ENCODE measurements at places on chromosomes 1 and 21.

DNA sequence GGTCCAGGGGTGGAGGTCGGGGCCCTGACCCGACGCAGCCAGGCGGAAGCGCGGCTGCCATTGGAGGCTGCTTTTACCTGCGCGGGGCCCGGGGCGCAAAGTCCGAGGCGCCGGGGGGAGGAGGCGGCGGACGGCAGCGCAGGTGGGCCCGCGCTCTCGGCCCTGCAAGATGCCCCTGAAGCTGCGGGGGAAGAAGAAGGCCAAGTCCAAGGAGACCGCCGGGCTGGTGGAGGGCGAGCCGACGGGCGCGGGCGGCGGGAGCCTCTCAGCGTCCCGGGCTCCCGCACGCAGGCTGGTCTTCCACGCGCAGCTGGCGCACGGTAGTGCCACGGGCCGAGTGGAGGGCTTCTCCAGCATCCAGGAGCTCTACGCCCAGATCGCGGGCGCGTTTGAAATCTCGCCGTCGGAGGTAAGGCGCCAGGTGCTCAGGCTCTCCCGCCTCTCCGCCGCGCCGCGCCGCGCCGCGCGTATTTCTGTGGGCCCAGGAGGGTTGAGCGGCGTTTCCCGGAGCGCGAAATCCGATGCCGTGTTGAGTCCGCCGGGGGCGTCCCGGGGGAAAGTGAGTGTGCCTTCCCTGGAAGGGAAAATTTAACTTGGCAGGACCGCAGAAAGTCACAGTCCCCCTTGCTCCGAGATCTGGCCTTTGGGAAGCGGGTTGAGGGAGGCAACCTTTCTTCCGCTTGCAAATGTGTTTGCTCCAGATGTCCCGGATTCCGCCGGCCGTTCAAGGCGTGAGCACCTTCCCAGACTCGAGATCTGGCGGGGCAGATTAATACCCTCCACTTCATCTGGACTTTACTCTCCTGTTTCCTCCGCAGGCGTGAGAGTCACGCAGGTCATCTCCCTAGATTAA is at the start of gene GIPC2:
TSS of gene GIPC2 (plus strand) at position 41 of the 853 bp plus-strand sequence. CDS start at position 170, 129 bp downstream.
- no peak for DNase-seq

DNA sequence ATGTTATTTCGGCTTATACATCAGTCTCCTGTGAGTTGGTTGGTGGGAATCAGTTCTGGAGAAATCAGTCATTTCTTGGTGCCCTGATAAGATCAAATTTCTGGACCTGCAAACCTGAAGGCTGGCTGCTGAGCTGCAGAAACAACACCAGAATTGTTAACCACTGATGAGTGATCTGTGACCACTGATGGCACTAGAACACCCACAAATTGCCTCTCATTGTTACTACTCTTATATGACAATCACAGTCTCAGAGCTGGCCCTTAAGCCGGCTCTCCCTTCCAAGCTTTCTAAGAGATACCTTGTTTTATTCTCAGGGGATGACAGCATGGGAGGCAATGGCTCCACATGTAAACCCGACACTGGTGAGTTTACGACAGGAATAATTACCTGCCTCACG is 1.9 kb downstream of the C1orf162 start:
- DNase-seq: no peak

GRCh38 chr21:37207441-37208009 is 59.6 kb downstream of the VPS26C start:
- no peak for DNase-seq

GRCh38 chr1:56190806-56191365 is 388.5 kb downstream of the PLPP3 start:
- DNase-seq: no peak

DNA sequence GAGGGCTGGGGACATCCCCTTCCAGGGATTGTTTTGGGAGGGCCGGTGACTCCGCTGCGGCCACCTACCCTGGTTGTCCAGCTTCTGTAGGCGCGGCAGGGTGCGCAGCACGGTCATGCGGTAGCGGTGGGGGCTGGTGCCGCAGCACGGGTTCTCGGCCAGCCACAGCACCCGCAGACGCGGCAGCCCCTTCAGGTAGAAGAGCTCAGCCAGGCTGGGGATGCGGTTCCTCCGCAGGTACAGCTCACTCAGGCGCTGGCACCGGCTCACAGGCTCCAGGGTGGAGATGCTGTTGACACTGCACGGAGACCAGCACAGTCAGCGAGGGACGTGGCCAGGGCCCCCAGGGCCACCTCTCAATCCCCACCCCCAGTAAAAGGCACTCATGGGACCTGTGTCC is 6.2 kb downstream of the CFAP410 start:
- DNase-seq: no peak

DNA sequence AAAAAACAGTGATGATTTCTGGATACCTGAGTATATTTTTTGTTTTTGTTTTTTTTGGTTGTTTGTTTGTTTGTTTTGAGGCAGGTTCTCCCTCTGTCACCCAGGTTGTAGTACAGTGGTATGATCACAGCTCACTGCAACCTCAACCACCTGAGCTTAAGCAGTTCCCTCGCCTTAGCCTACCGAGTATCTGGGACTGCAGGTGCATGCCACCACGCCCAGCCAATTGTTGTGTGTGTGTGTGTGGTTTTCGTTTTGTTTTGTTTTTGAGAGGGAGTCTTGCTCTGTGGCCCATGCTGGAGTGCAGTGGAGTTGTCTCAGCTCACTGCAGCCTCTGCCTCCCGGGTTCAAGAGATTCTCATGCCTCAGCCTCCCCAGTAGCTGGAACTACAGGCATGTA is 55.3 kb upstream of the RCC1 start:
- no peak for DNase-seq

- DNase-seq: no peak
Measured at GRCh38 chr1:112461200-112461871, 47.4 kb upstream of the WNT2B start.

DNA sequence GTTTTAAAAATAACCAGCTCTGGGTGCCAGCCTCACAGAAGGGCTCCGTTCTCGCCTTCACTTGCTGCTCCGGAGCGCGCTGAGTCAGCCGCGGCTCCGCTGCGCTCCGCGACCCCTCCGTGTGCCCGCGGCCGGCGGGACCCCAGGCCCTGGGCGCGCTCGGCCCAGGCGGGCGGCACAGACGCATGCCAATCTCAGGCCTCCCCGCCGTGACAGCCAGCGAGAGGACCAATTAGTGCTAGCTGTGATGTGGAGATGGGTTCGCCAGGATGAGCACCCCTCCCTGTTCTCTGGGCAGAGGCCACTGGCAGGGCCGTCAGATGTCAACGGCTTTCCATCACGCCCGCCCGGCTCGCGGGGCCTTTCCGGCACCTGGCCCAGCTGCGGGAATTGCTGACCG is 293.8 kb downstream of the SPATA17 start:
- DNase-seq: no peak

- no peak for DNase-seq
Measured at GRCh38 chr1:34419663-34420136, 243.0 kb downstream of the C1orf94 start.

DNA sequence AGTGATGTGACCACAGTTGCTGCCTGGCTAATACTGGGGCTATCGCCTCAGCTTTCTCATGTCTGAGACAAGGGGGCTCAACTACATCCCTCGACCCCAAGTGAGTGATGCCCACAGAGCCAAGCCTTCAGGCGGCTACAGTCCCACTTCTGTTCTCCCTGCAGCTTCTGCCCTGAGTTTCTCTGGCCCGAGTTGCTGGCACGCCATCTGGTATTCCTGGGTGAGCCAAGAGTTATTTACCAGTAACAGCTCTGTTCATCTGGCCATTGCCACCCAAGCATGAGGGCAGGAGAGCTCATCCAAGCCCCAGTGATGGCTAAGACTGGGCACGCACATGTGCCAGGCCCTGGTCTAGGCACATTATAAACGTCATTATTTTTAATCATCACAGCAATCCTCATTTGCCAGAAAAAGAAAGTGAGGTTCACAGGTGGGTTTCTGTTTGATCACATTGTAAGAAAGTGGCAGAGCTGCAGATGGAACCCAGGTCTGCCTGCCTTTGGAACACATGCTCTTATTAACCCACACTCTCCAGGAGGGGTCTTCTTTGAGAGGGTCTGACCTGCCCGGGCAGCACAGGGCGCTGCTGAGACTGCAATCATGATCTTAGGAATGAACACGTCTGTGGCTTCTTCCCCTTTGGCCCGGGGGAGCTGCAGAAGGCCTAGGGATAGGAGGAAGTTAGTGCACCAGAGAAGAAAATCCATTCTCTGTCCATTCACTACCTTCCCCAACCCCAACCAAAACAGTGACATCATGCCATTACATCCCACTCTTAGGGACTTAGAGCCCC is 27.5 kb downstream of the KCND3 start:
- DNase-seq: no peak

GRCh38 chr1:30842697-30843354 is 65.7 kb downstream of the SDC3 start:
- DNase-seq: no peak

- DNase-seq: no peak
Measured at GRCh38 chr1:94832446-94832845, 12.3 kb downstream of the SLC44A3 start.

GRCh38 chr1:11741919-11742558 is 6.1 kb downstream of the AGTRAP start:
- no peak for DNase-seq

DNA sequence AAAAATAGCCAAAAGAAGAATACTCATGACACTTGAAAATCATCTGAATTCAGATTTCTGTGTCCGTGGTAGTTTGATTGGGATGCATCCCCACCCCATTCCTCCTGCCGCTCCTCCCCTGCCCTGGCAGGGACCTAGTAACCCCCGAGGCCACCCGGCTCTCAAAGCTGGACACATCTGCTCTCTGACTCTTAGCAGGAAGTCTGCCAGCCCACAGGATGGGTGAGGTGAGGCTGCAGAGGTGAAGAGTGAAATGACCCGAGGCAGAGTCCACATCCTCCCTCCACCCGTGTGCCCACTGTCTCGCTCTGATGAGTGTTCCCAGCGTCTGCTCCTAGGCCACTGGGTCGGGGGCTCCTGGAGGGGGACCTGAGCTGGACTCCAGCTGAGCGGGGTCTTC is 308.5 kb upstream of the VAMP3 start:
- no peak for DNase-seq

DNA sequence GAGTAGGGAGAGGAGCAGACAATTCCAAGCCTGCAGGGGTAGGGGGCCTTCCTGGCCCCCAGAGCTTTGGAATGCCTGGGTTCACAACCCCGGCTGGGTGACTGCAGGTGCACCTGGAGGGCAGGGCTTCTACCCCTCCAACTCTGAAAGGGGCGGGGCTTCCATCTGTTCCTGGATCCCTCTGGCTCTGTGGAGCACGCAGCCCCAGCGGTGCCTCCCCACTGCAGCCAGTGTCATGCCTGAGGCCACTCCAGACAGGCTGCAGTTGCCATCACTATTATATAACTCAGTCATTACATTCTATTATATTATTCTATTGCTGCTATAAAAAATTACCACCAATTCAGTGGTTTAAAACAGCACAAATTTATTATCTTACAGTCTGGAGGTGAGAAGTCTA is 12.5 kb upstream of the FNBP1L start:
- DNase-seq: no peak

DNA sequence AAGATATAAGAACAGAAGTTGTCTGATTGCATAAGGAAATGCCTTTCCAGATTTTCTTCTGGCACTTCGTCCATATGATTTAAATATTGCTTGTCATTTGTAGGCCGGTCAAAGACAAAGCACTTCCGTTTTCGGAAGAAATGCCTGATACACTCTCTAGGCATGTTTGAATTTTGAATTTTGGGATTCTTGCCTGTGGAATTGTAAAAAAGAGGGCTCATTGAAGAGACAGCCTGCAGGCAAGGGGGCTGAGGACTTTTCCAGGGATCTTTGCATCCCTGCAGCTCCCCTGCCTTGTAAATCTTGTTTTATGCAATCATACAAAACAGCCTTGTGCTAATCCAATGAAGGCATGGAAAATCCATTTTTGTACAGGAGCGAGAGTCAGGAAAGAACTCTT is 7.4 kb downstream of the GBP4 start:
- DNase-seq: no peak

DNA sequence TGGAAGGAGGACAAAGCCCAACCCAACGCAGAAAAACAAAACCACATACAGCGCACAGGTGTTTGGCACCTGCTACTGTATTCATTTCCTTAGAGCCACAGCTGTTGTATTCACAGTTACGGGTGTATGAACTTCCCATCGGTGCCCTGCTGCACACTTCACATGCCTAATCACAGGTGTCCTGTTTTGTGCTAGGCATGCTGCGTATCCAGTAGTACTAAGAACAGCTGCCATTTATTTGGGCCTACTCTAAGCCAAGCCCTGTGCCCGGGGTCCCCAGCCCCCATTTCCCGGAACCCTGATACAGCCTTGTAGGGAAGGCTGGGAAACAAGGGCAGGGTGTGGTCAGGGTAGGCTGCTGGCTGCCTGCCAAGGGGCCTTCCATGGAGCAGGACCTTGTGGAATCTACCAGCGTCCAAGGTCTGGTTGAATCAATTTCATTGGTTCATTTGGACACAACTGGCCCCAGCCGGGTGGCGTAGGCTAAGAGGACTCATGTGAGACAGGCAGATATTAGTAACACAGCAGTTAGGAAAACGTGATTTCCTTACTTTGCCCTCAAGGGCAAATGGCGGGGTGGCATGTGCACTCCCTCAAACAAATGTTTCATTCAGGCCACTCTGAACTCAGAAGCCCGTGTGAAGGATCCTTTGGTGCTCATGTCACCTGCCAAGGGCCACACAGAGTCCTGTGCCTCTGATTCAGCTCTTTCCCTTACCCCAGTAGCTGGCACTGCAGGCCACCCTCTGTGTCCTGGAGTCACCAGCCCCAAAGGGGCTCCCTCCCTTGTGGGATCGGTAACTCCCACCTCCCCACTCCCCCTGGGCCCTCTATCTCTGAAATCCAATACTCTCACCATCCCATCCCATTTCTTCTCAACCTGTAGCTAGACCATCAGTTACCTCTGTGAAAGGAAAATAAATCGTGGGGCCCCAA is 986 bp upstream of the RNF186 start:
- DNase-seq: no peak

GRCh38 chr1:21296509-21297354 is 6.5 kb upstream of the ECE1 start:
- DNase-seq: no peak

- DNase-seq: no peak
Measured at GRCh38 chr1:197915862-197916499, 1.2 kb upstream of the LHX9 start.

- DNase-seq: no peak
Measured at GRCh38 chr1:222709700-222710153, 2.6 kb downstream of the AIDA start.

- no peak for DNase-seq
Measured at GRCh38 chr21:45396620-45396995, 8.4 kb upstream of the COL18A1 start.

DNA sequence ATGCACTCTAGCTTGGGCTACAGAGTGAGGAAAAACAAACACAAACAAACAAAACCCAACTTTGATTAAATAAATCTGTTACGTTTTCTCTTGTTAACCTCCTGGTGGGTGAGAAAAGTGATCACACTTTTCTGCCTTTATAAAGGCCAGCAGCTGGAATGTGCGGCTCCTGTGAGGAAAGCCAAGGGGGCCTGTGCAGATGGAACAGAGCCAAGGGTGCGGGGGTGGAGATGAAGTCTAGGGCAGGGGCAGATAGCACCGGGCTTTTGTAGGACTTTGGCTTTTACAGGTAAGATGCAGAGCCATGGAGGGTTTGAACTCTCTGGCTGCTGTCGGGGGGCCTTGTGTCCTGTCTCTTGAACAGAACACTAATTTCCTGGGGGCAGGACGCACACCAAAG is 40.7 kb upstream of the GPR37L1 start:
- DNase-seq: no peak
